Stimulated activated CD4-positive, alpha-beta T cell treated with anti-CD3 and anti-CD28 coated beads, Interleukin-1b, Interleukin-23, amount 100 ng/mL, for 1 hour (primary cell): ENCODE measurements at places on chromosomes 3 and 15.

GRCh38 chr3:14588425-14589112 lies 48.4 kb upstream of the GRIP2 start:
- no peak for DNase-seq

DNA sequence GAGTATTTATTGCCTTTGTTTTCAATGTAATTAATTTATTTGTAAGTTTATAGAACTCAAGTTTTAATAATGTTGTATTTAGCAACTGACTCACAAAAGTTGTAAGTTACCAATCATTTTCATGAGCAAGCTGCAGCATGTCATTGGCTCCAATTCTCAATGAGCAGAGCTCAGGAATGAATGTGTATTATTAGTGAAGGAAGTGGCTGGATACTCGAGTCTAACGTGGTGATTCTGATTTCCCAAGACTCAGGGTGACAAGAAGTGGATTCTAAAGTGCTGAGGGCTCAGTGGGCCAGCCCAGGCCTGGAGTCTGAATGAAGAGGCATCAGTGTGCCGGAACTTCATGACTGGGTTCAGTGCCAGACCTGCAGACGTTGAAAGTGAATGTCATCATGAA lies 39.6 kb downstream of the CLDN11 start:
- DNase-seq = no peak

DNA sequence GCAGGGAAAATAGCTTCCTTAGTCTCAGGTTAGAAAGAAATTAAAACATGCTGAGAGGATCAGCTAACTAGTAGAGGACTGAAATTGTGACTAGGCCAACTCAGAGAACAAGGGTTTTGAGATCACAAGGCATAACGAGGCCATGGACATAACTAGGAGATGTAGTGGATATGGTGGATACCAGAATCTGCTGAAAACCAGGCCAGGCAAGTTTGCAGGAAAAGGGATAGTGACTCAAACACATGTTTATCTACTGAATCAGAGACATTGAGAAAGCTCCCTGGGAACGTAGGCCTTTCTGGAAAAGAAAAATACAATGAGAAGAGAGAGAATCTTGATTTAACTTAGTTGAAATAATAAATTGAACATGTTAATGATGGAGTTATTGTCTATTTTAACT lies 326.5 kb upstream of the GBE1 start:
- DNase-seq = no peak

DNA sequence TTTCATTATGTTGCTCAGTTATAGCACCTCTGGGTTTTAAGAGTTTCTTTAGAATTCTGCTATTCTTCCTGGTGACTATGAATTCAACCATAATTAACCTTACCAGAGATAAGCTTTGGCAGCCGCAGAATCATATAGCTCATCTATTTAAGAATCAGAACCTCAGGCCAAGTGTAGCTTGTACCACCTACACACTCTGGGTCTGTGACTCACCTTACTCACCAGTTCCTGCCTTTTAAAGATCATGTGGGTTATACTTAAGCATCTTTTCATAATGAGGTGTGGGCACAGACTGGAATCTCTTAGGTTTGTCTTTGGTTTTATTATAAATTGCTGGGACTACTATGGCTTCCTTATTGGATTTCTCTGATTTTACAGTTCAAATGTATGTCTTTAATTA lies 21.9 kb downstream of the CDV3 start:
- DNase-seq = no peak

GRCh38 chr3:151199554-151200438 lies 3.2 kb downstream of the GPR171 start:
- DNase-seq = no peak

GRCh38 chr3:171881251-171881650 lies 38.1 kb downstream of the TMEM212 start:
- no peak for DNase-seq

- DNase-seq = no peak
Measured at GRCh38 chr3:58528629-58529028, 8.4 kb downstream of the ACOX2 start.

- no peak for DNase-seq
Measured at GRCh38 chr3:23488618-23489017, 285.5 kb downstream of the UBE2E2 start.

GRCh38 chr3:159924411-159924810 lies 64.2 kb upstream of the IL12A start:
- no peak for DNase-seq

- no peak for DNase-seq
Measured at GRCh38 chr3:194906229-194906629, 220.5 kb downstream of the FAM43A start.

- DNase-seq = no peak
Measured at GRCh38 chr15:60387321-60387720, 10.5 kb downstream of the ANXA2 start.

GRCh38 chr15:75577401-75578172 lies 1.5 kb downstream of the PTPN9 start:
- no peak for DNase-seq

- no peak for DNase-seq
Measured at GRCh38 chr3:102181175-102181920, 253.5 kb upstream of the ZPLD1 start.

GRCh38 chr3:72487078-72487765 lies 361.0 kb downstream of the SHQ1 start:
- no peak for DNase-seq

DNA sequence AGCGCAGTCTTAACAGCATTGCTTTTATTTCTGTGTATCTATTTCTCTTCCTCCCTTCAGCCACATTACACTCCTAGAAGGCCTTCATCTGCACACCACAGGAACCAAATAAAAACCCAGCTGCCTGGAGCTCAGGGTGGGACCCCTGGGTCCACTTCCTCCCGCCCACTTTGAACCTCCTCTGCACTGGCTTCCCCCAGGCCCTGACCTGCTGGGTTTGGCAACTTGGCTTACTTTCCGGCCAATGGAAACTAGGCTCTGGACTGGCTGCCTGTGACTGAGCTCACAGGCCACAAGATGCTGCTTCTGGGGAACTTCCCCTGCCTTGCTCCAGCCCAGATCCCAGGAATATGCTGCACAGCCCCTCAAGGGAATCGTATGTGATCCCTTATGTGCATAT lies 89.8 kb downstream of the SEMA5B start:
- DNase-seq = no peak

- no peak for DNase-seq
Measured at GRCh38 chr3:160057331-160057730, 68.7 kb downstream of the IL12A start.

DNA sequence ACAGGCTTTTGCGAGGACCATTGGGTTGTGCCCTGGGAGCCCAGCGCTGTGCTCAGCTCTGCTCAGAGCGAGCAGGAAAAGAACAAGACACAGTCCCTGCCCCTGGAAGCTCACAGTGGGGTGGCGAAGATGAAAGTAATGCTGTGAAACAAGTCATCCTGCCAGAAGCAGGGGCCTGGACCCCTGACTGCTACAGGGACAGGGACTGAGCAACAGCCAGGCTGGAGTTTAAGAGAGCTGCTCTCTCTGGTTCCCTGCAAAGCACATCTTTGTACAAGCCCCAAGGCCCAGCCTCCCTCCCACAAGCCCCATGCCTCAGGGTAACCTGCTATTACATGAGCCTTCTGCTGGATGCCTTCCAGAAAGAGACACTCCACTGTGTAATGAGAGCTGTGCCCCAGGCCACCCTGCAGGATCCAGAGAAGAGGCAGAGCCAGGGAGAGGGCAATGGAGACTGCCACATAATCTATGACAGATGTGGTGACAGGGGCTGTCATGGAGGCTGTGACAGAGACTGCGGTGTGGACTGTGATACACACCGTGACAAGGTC lies 7.1 kb upstream of the HCN4 start:
- DNase-seq = no peak

DNA sequence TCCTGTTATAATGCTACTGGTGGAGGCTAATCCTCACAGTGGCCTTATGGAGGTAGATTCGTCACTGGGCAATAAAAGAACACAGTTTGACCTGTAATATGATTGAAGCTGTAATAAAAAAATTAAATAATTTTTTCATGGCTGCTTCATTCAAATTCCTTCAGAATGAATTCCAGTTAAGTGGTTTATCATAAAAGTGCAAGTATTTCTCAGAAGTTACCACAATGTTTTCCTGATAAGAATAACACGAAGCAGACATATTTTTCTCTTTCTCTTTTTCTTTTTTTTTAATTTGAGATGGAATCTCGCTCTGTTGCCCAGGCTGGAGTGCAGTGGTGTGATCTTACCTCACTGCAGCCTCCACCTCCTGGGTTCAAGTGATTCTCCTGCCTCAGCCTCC lies 15.6 kb downstream of the B4GALT4 start:
- DNase-seq = no peak

GRCh38 chr15:100767001-100767825 lies 112.4 kb upstream of the ALDH1A3 start:
- DNase-seq = no peak

DNA sequence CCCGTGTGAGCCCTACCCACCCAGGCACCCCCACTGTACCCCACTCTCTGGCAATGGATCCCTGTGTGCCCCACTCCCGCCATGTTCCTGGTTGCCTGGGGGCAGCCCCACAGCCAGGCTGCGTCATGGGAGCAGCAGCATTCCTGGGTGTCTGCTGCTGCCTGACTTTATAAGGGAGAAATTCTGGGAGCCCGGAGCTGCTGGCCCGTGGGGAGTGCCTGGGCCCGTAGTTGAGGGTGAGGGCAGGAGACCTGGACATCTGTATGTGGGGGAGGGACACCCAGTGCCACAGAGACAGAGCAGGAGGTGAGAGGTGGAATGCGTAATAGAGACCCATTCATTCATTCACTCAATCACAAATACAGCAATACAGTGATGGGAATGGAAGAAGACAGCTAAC lies 15.1 kb downstream of the CSPG4 start:
- DNase-seq = no peak

DNA sequence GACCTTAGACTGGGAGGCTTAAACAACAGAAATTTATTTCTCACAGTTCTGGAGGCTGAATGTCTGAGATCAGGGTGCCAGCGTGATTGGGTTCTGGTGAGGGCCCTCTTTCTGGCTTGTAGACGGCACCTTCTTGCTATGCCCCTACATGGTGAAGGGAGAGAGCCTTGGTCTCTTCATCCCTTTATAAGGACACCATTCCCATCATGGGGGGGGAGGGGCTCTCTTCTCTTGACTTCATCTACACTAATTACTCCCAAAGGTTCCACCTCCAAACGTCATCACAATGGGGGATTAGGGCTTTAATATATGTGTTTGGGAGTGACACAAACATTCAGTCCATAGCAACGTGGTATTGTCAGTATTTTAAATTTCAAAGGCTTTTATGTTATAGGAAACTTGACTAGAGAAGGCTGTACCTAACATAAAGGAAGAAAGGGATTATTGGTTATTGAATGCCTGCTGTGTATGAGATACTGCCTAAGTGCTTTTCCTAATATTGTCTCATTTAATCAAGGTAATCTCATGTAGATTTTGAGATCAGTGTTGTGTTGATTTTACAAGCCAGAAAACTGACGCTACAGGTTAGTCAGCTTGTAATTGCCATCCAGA lies 20.9 kb downstream of the SYN2 start:
- no peak for DNase-seq

DNA sequence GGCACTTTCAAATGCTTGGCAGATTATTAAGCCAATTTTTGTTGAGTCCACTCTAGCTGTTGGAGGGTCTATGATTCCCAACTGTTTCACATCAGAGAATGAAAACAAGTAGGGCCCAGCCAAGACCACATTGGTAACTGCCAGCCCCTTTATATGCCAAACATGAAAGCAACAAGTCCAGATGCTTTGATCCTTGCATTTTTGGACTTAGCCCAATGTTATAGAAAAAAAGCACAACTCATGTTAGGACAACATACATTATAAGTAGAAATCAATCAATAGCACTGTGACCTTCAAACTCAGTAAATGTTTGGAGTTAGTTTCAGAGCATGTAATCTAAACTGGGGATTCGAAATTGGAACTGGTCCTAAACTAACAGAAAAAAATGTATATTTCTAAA lies 674.7 kb downstream of the MECOM start:
- DNase-seq = no peak

DNA sequence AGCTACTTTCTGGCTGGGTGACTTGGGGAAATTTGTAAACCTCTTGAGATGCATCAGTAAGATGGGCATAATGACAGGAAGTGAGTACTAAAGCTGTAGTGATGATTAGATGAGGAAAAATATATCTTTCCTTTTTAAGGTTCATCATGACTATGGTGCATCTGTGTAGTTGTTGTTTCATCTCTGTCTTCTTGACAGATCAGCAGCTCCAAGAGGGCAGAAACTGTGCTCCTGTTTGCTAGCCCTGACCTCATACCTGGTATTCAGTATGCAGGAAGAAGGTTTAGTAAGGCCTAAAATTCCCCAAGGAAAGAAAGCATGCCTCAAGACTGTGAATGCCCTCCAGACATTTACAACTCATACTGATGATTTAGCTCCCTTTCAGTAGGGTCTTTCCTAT lies 82.5 kb upstream of the PSMD6 start:
- no peak for DNase-seq
